ENCODE measurements at places on chromosomes 12 and 14. TPM values are rescaled to one million over a fixed set of nuclear protein-coding genes. Genes with fewer than 3 reads are reported as not detected.

CLEC9A gene
- not detected for polyA plus RNA-seq

TRPV4 gene
- polyA plus RNA-seq: 13.4 TPM

IFNG-AS1 gene
- not detected for polyA plus RNA-seq

DDX23 gene
- 59.4 TPM for polyA plus RNA-seq

PPTC7 gene
- polyA plus RNA-seq: 8.8 TPM

CYP27B1 gene
- 0.76 TPM for polyA plus RNA-seq

TAS2R9 gene
- polyA plus RNA-seq: not detected

- no peak for DNase-seq
Observed at GRCh38 chr14:57847096-57847495, 18.8 kb downstream of the SLC35F4 start.

GRCh38 chr12:117551665-117552064 lies 190.2 kb upstream of the NOS1 start:
- DNase-seq: no peak

GRCh38 chr14:29529418-29529817 lies 398.2 kb downstream of the PRKD1 start:
- no peak for DNase-seq

DNA sequence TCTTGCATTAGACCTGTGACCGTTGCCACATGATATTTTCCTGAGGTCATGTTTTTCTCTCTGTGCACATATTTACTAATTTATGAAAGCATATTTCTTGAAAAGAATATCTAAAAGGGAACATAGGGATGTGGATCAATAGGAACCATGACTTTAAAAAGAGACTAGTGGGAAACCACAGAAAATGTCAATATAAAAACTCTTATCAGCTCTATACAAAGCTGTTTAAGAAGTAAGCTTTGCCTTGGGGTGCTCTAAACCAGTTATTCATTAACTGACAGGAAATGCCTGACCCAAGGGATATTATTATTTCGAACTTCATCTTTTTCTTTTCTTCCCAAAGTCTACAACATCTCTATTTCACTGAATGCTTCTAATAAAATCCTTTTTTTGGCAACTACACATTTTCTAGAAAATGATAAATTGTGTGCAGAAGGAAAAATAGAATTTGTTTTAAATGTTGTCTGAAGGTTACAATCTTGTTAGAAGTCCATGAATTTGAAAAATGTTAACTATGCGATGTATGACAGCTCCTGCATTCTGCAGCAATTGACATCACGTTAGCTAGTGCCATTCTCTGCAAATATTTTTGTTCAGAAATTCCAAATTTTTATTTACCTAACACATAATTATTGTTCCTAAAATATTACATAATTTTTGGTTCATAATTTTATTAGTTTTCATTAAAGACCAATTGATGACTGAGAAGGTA lies 345.0 kb downstream of the SLC16A7 start:
- DNase-seq: no peak

GRCh38 chr14:35754671-35755070 lies 54.4 kb downstream of the RALGAPA1 start:
- no peak for DNase-seq

- DNase-seq: no peak
Observed at GRCh38 chr14:25431211-25432076, 381.5 kb upstream of the STXBP6 start.

GRCh38 chr14:68771631-68772030 lies 21.2 kb downstream of the ZFP36L1 start:
- no peak for DNase-seq

GRCh38 chr14:78103271-78103670 lies 66.9 kb upstream of the NRXN3 start:
- DNase-seq: no peak

DNA sequence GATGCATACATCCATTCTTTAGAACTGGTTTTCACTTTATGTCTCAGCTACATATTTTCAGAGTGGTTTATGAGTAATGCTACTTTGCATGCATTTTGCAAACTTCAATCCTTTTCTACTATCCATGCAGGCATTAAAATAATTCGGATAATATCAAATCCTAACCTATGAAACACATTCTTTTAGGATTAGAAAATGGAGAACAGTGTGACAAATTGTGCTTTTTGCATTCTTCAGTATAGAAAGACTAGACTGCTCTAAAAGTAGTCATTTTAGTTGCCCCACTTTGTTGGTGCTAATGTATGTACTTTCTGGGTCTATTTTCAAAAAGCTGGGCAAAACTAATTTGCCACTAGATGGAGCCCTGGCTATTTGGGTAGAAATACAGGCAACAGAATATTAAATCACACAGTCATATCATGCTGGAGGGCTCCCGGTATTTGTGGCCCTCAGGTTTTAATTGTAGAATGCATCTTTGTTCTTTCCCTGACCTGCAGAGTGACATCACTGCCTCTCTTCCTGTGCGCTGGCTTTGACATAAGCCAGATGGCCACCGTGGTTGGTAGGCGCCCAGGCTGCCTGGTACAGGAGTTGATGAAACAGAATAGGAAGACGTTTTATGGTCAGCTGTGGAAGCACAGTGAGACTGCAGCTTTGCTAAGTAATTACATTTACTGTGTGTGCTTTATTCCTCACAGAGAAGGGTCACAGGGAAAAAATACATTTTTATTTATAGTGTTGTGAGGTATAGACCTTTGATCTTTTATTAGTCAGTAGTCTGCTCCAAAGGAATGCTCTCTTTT lies 28.1 kb downstream of the MSRB3 start:
- no peak for DNase-seq

DNA sequence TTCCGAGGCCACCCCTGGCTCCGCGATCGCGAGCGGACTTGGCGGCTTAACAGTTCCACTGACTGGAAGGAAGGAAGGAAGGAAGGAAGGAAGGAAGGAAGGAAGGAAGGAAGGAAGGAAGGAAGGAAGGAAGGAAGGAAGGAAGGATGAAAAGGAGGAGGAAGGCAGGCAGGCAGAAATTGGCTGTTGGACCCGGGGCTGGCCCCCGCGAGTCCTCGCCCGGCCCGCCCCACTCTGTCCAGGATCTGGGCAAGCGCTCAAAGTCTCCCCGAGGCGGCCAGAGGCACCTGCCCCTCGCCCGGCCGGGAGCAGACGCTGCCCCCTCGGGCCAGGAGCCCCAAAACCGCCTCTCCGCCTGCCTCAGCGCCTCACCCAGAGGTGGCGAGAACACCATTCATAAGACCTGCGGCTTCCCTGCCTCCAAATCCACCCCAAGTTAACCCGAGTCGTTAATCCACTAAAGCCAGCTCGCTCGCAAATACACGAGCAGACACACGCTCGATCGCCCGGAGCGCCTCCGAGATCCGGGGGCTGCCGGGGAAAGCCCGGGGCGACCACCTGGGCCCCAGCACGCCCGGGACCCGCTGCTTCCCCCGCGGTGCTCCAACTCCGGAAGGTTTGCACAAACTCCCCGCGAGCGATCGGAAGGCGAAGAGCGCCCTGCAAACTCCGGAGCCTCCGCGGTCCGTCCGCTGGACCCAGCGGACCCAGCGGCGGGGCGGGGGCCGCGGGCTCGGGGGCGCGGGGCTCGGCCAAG lies 844 bp downstream of the DPF3 start:
- DNase-seq: no peak

- DNase-seq: no peak
Observed at GRCh38 chr14:89088530-89088929, 264.1 kb downstream of the TTC8 start.

- no peak for DNase-seq
Observed at GRCh38 chr12:46569826-46570439, 197.4 kb upstream of the SLC38A2 start.

- peak; percentile 94 for DNase-seq
Observed at GRCh38 chr14:51367600-51367931, 127.5 kb downstream of the TMX1 start.

DNA sequence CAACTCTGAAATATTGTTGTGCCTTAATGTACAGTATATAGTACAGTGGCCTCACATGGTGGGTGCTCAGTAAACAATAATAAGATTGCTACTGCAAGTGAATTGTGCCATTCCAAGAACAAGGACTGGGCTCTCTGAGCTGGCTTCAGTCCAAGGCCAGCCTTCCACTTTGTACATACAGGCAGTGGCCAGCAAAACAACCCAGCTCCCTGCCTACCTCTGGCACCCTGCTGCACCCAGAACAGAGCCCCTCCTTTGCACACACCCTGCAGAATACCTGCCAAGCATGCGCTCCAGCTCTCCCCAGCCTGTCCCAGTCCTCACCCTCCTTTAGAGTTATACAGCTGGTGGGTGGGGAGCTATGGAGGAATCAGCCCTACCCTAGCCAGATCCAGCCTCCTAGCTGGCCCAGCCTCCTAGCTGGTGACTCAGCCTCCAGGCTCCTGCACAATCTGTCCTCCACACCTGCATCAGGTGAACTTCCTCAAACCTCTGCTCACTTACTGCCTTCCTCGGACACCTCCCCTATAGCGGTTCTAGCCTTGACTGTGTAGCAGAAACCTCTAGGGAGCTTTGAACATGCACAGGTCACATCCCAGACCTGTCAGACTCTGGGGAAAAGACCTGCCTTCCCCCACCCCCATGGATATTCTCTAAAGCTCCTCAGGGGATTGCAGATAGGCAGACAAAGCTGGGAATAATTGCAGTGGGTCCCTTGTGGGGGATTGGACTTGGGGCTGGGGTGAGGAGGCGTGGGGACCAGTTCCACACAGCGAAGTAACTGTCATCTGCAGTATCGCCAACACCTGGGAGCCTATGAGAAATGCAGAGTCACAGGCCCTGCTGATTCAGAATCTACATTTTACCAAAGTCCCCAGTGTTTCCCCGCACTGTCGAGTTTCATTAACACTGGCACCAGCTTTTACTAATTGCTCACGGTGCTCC lies 17.9 kb downstream of the ZDHHC22 start:
- no peak for DNase-seq

DNA sequence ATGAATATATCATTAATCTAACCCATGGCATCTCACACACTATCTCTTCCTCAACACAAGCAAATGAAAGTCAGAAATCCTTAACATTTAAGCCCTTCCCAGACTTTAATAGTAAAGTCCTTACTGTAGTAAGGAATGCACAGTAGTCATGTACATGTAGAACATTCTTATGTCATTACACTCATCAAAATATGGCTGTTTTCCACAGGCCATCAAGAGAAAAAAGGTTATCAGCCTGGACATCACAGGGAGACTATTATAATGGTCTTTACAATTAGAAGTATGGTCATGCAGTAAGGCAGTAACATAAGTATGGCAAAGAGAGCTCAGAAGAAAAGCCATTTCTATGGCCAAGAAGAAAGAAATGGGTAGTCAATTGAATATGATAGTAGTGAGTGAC lies 121.2 kb downstream of the SLC6A15 start:
- no peak for DNase-seq

- no peak for DNase-seq
Observed at GRCh38 chr12:88538250-88538649, 42.0 kb downstream of the KITLG start.

- no peak for DNase-seq
Observed at GRCh38 chr14:38210587-38211216, 3.0 kb downstream of the SSTR1 start.

- no peak for DNase-seq
Observed at GRCh38 chr14:30848449-30849240, 25.7 kb upstream of the COCH start.

DNA sequence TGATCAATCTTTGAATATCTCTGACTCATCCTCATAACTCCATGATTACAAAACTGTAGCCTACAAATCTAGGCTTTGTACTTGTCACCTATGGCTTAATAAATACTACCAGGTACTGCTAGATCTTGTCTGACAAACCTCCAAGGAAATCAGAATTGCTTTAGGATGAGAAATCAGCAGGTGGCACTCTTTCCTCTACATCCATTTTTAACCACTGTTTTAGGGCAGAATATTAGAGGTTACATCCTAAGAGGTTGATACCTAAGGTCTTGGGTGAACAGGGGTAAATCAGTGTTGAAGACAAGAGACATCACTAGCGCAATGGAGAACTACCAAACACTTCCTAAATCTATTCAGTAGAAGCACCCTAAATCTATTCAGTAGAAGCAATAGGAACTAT lies 63.1 kb upstream of the SOX5 start:
- no peak for DNase-seq

- no peak for DNase-seq
Observed at GRCh38 chr12:24698972-24699371, 249.9 kb downstream of the BCAT1 start.

GRCh38 chr12:87802721-87803011 lies 226.5 kb downstream of the C12orf50 start:
- DNase-seq: no peak

- no peak for DNase-seq
Observed at GRCh38 chr14:84783511-84783910, 746.4 kb upstream of the FLRT2 start.

GRCh38 chr14:22010545-22011252 lies 337.1 kb upstream of the OR4E1 start:
- DNase-seq: no peak

DNA sequence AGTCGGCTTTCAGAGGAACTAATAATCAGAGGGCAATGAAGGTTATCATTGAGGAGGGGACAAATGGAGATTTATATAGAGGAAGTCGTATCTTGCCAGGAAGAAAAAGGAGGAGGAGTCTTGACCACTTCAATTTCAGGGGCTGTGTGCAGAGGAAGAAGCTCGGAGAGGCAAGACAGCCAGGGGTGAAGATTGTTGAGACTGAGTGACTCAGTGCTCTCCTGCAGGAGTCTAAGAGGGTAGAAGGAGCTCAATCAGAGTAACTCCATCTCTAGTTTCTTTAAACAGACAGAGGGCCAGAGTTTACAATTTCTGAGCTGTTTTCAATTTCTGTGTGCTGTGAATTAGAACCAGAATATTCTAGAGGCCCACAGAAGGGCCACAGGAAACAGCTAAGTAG lies 439.3 kb upstream of the PRICKLE1 start:
- DNase-seq: no peak

DNA sequence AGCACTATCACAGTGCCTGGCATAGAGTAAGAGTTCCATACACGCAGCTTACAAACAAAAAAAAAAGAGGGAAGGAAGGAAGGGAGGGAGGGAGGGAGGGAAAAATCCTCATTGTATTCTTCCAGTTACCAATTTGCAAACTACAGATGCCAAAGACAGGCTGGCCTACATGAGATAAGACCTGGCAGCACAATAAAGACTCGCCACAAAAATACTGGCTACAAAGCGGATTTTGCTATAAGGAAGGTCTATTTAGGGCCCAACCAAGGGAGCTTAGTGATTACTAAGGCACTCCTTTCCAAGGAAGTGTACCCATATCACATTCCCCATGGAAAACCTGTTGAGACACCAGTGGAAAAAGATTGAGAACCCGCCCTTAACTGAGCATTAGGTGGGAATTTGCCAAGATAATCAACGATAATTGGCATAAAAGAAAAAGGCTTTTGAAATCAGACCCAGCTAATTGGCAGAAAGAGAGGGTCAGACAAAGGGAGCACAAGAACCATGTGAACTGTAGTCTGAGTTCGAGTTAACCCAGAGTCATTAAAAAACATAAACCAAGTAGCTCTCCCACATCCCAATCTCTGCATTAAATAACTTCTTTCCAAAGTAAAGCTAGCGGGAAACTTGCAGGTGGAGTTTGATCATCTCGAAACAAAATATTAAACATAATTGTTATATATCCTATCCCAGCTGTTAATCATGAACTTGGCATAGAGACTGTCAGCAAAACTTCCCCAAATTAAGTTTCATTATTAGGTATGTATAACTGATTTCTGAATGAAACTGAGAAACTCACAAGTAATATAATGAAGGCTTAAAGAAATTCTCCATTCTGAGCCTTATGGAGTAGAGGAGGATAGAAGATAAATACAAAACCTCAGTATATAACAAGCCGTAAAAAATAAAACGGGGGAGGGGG lies 50.1 kb downstream of the PHLDA1 start:
- no peak for DNase-seq

GRCh38 chr12:132427999-132428935 lies 61.7 kb upstream of the FBRSL1 start:
- no peak for DNase-seq

GRCh38 chr12:13891902-13892301 lies 89.5 kb downstream of the GRIN2B start:
- no peak for DNase-seq

All from BJ (cell line).